ENCODE measurements at places on chromosomes 13 and 19.

DNA sequence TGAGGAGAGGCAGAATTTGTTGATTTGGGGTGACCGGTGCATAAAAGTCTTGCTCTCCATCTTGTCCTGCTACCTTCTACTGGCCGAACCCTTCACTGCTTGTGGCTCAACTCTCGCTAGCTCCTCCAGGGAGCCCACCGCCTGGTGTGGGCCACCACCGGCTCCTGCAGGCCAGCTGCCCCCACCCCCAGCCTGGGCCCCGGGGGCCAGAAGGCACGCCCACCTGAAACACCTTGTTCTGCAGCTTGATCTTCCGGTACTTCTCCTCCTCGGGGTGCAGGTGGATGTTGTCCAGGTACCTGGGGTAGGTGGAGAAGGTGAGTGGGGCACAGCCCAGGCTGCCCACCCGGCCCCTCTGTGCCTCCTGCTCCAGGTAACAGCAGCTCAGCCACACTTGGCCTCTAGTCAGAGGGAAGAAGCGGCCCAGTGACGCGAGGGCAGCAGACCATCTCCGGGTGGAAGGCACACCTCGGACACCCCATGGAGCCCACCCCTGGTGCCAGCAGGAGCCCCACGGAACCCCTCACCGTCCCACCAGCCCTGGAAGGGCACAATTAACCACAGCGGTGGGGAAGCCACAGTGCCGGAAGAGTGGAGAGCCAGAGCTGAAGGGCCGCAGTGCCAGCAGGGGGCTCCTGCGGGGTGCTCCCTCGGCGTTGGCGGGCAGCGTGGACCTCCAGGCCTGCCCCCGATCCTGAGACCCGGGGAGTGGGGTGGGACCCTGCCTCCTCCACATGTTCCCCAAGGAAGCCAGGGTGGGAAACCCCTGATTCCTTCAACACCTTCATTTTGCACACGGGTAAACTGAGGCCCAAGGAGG is 10.1 kb downstream of the UBXN6 start:
- DNase-seq = no peak

- DNase-seq = no peak
Observed at GRCh38 chr13:112376050-112376681, at the start of gene SPACA7. SPACA7 (plus strand) TSS chr13:112376355; CDS start chr13:112376386, 31 bp downstream.

DNA sequence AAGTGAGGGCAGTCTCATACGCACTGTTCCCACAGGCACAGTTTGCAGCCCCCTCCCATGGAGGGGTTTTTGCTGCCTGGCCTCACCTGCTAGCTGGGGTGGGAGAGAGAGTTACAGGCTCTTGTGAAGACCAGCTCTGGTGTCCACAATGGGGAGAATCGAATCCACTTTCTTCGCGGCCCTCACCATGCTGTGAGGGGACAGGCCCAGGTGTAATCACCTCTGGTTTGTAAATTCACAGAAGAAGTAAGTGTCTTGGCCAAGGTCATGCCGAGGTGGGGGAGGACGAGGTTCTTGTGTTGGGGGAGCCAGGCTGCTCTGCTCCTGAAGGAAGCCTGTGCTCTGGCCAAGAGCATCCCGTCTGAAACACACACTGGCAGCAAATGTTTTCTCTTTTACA is 39.5 kb downstream of the TEX29 start:
- no peak for DNase-seq

GRCh38 chr19:47102346-47103060 is 11.1 kb downstream of the ZC3H4 start:
- DNase-seq = no peak

DNA sequence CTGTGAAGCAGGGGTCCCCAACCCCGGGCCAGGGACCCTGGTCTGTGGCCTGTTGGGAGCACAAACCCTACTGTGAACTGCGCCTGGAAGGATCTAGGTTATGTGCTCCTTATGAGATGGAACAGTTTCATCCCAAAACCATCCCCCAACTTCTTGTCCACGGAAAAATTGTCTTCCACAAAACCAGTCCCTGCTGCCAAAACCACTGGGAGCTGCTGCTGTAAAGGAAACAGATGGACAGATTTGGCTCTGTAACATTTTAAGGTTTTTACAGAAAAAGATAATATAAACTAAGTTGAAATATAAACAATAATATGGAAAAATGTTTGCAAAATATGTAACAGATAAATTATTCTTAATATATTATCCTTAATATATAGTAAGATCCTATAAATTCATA is 73.7 kb downstream of the COG6 start:
- DNase-seq = no peak

- no peak for DNase-seq
Observed at GRCh38 chr13:20424949-20425348, 100.7 kb downstream of the CRYL1 start.

- DNase-seq = no peak
Observed at GRCh38 chr19:45099467-45100191, 6.7 kb downstream of the PPP1R37 start.

- peak; percentile 22 for DNase-seq
Observed at GRCh38 chr13:33723772-33724435, 94.0 kb upstream of the RFC3 start.

DNA sequence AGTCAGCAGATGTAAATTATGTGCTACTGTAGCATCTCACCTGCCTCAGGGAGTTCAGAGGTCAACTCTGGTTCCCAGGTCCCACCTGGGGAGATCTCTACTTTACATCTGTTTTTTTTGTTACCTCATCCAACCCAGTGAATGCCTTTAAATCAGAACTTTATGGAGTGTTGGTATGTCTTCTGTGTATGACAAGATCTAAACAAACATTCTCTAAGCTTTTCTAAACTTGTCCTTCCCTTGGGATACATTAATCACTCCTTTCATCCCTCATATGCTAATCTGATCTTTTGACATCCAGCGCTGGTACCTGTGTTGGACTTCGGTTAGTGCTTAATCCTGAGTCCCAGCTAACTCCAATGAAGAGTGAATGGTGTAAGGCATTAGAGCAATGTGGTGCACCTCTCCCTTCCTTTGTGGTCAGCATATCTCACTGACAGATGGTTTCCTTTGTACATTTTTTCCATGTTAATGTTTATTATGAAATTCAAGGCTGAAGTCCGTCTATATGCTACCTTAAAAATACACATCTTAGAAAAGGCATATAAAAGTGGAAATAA is 213.4 kb downstream of the ABCC4 start:
- no peak for DNase-seq

DNA sequence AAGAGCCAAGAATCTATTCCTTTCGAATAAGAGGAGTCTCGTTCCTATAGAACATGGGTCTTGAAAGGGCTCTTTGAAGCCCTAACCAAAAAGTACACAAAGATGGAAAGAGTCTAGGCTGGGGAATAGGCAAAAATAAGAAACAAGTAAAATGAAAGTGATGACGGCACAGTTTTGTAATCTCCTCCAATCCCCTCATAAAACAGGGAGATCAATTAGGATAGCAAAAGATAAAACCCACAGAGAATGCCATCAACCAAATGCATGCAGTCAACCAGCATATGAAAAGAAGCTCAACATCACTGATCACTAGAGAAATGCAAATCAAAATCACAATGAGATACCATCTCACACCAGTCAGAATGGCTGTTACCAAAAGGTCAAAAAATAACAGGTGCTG is 122.4 kb upstream of the LSM14A start:
- DNase-seq = no peak

DNA sequence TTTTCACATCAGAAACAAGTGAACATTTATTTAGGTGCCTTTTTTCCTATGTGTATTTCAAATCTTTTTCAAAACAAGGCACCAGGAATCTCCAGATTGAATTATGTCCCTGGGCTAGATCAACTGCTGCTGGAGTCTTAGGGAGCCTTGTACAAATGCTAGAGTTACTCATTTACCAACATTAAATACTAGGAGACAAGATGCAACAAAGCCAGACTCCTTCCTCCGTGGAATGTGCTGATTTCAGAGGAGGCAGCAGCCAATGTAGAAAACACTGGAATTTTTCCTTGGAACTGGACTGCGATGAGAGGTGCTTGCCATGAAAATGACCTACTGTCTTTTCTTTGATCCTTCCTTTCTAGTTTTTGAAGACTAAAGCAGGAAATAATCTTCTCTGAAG is 1514.7 kb upstream of the MIR17HG start:
- no peak for DNase-seq

- no peak for DNase-seq
Observed at GRCh38 chr19:29519931-29520330, 5.9 kb upstream of the VSTM2B start.

- no peak for DNase-seq
Observed at GRCh38 chr13:113939129-113939943, 34.5 kb downstream of the C13orf46 start.

DNA sequence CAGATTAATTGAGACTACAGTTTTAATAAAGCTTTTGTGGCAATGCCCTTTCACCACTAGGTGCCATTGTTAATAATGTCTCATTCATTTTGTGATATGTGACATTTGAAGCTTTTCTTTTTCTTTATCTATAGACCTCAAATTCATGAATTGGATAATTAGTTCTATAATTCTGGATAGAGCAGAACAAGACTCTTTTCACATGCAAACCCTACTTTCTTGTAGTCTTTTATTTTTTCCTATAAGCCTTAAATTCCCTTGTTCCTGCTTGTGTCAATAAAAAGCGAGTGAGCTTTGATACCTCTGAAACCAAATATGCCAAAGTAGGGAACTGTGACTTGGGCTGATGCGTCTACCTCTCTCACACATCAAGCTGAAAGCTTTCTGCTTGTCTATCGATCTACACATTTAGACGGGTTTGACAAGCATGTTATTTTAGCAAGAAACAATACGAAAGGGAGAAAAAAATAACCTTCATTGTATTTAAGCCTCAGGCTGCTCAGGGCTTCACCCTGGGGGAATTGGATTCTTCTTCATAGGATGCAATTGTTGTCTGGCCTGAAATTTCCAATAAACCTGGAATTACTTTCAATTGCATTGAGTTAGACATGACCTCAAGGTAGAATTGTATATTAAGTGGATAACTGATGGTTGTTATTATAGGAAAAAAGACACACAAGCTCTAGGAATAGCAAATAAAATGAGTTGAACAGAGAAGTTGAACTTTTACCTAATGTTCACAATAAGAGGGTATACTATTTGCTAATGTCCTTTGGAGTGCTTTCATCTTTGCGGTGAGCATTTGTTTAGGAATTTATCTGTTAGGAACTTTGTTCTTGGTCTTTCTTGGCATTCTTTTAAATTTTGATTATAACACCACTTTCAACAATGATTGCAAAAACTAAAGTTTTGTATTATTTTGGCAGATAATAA is 1150.2 kb upstream of the PCDH9 start:
- DNase-seq = no peak

- no peak for DNase-seq
Observed at GRCh38 chr19:37452500-37453245, 14.6 kb downstream of the ZNF569 start.

GRCh38 chr13:74037762-74038161 is 96.4 kb downstream of the KLF12 start:
- DNase-seq = no peak

DNA sequence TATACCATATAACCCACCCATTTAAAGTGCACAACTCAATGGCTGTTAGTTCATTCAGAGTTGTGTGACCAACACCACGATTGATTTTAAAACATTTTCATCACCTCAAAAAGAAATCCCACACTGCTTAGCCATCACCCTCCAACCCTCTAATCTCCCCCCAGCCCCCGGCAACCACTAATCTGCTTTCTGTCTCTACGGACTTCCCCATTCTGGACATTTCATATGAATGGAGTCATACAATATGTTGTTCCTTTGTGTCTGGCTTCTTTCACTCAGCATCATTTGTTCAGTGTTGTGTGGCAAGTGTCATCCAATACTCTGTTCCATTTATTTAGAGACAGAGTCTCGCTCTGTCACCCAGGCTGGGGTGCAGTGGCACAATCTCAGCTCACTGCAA is 4.0 kb upstream of the PNMA8B start:
- DNase-seq = no peak

GRCh38 chr19:55304279-55304978 is 20.6 kb downstream of the BRSK1 start:
- DNase-seq = no peak

- DNase-seq = no peak
Observed at GRCh38 chr13:110290153-110290552, 16.8 kb downstream of the COL4A1 start.

- DNase-seq = no peak
Observed at GRCh38 chr13:89239361-89240127, 1568.4 kb downstream of the SLITRK5 start.

GRCh38 chr13:25291691-25292090 is 4.4 kb upstream of the MTMR6 start:
- no peak for DNase-seq

GRCh38 chr19:16420336-16420676 is 51.5 kb downstream of the EPS15L1 start:
- no peak for DNase-seq

DNA sequence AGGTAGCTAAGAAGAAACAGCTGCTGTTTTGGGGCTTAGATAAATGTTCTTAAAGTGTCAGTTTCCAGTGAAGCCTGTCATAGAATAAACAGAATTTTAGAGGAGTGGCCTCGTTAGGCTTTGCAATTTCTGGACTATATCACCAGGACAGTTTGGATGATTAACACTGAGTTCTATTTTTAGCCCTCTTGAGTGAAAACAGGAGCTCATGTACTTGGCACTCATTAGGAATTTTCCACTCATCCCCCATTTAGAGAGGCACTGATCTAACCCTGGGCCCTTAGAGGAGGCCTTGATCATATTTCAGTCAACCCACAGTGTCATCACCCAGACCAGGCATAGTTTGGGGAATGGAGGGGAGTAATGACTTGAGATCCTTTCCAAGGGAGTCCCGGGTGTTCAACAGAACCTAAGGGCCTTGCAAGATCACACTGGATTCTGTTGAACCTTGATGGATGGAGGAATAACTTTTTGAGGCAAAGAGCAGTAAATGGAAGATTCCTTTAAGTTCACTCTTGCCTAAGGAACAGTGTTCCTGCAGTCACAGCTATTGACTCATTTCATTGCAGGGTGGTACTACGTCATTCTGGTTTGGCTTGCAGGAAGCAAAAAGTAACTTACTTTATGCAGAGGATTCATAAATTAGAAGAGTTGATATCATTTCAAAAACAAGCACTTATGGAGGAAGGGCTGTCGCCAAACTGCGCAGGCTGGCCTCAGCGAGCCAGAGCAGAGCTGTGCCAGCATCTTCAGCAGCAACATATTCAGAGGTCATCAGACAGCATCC is 160.2 kb downstream of the SLC7A1 start:
- DNase-seq = no peak

DNA sequence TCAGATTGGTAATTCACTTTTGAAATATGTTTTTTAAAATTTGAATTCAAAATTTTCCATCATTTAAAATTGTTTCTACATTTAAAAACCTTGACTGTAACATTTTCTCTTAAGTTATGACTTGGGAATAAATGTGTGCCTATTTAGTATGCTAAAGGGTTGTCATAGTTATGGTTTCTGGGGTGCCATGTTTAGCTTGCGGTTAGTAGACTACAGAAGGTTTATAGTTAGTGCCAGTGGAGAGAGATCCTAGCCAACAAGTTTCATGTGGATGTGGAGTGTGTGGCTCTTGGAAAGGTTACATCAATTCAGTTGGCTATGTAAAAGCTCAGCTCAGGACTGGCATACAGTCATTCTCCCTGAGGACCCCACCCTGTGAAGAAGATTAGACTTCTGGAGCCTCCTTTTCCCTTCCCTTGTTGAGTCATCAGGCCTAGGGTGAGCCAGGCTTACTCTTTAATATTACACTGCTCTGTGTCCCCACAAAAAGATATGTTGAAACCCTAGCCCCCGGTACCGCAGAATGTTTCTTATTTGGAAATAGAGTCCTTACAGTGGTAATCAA is 20.4 kb downstream of the LMO7 start:
- DNase-seq = no peak

- peak; percentile 37 for DNase-seq
Observed at GRCh38 chr19:40754611-40755247, 3.7 kb downstream of the SNRPA start.

- no peak for DNase-seq
Observed at GRCh38 chr19:5627395-5627904, 4.6 kb downstream of the SAFB start.

All from stimulated activated CD4-positive, alpha-beta T cell treated with anti-CD3 and anti-CD28 coated beads, TNF-alpha, amount 100 ng/mL, for 1 hour (primary cell).